ENCODE measurements at places on chromosomes 7 and 10.
A peak's percentile ranks its signal among the peaks of the same experiment; 100 is the strongest.

- no peak for DNase-seq
These were observed 46.6 kb upstream of the COL1A2 start for GRCh38 chr7:94348142-94348541.

GRCh38 chr10:6659451-6659850, 79.4 kb upstream of the PRKCQ start:
- no peak for DNase-seq

- DNase-seq, result no peak
These were observed 16.8 kb downstream of the CALU start for GRCh38 chr7:128755819-128756476.

GRCh38 chr7:101545441-101546190, 83.5 kb downstream of the MYL10 start:
- DNase-seq, result no peak

- peak; percentile 3 for DNase-seq
These were observed 48.5 kb upstream of the SLC29A3 start for GRCh38 chr10:71270301-71271220.

GRCh38 chr10:49363309-49364031, 32.4 kb downstream of the DRGX start:
- DNase-seq, result no peak

- DNase-seq, result no peak
These were observed 310.6 kb downstream of the HDAC9 start for GRCh38 chr7:18806177-18806576.

- DNase-seq, result no peak
These were observed 528.8 kb upstream of the PCDH15 start for GRCh38 chr10:55329796-55330195.

- DNase-seq, result no peak
These were observed 56.3 kb upstream of the RAPGEF5 start for GRCh38 chr7:22413211-22413610.

GRCh38 chr7:2483494-2483893, 7.3 kb upstream of the GRIFIN start:
- no peak for DNase-seq

- DNase-seq, result no peak
These were observed 248.5 kb downstream of the AGMO start for GRCh38 chr7:15313361-15313760.

GRCh38 chr7:131159961-131160361, 167.7 kb upstream of the MKLN1 start:
- no peak for DNase-seq
